ENCODE measurements at places on chromosomes 16 and 17.

- DNase-seq, result no peak
These were observed 34.5 kb upstream of the TNRC6A start for GRCh38 chr16:24694931-24695330.

- no peak for DNase-seq
These were observed 1.4 kb downstream of the RAPGEFL1 start for GRCh38 chr17:40178660-40179059.

GRCh38 chr16:46850619-46851555 is 19.9 kb upstream of the C16orf87 start:
- DNase-seq, result no peak

DNA sequence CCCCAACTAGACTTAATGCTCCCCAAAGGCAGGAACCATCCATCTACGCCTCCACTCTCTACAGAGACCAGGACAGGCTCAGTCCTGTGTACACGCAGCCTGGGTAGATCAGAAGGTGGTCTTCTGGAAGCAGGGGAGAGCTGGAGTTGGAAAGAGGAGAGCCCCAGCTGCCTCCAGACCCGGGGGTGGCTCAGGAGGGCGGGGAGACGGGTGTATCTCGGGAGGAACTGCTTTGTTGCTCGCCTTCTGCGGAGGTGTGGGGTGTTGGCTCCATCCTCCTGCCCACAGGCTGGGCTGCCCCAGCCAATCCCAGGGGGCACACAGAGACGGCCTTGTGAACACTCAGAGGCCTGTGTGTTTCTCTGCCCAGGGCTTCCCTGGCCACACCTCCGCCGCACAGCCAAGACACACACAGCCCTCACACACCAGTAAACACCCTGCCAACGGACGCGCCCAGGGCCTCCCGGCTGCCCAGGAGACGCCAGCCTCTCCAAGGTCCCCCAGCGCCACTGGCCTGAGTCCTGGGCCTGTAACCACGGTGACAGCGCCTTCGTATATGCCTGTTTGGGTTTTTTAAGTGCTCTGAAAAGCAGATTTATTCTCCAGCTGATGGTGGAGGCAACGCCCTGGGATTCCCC is 143.4 kb upstream of the CDC42EP4 start:
- no peak for DNase-seq

DNA sequence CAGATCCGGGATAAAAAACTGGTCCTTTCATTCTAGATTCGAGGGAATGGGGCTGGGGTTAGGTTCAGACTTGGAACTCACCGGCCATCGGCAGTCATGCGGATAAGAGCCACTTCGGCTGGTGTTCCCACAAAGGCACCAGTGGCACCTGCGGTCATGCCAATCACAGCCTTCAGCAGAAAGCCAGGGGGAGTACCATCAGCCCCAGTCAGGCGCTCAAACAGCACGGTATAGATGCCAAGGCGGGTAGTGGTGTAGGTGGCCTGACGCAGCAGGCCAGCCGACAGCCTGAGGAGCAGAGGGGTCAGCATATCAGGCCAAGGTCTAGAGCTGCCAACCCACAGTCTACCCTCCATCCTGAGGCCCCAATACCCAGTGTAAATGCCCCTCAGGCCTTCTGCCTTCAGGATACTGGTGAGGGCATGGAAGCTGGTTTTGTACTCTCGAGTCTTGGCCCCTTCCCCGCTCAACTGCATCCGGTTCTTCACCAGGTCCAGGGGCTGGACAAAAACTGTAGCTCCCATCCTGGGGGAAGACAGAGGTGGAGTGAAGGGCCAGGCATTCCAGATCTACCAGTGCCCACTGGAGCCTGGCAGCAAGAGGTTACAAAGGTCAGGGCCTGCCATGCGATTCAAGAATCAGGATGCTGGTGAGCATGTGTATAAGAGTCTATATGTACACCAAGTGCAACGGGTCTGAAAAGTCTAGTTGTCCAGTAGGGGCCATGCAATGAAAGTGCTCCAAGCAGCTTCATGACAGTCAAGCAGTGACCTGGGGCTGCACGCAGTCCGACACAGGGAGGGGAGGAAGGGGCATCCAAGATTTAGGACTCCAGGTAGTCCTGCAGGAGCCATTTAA is 929 bp downstream of the SLC25A11 start:
- no peak for DNase-seq

DNA sequence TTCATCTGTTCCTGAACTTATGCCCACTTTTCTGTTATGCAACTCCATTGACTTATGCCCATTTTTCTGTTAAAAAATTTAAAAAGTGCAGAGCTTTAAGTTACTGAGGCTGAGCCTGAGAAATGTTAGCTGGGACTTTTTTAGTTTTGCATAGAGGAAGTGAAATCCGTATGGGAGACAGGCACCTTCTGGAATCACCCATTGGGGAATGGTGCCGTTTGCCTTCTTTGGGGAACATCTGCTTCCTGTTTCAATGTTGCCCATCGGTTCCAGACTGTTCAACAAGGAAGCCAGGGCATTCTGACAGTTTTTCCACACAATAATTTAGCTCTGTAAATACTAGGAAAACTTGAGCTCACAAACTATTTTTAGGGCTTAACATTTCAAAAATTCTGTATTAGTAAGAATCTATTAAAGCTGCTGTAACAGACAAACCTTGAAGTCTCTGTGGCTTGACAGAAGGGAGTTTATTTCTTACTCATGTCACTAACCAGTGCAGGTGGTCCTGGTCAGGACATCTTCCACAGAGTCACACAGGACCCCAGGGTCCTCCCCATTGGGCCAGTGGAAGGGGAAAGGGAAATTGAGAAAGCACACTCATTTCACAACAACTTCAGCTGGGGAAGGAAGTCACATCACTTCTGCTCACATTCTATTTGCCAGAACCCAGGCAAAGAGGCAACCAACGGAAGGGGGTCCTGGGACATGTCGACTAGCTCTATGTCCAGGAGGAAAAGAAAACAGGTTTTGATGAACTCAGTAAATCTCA is 17.2 kb downstream of the PRKCB start:
- DNase-seq, result no peak

DNA sequence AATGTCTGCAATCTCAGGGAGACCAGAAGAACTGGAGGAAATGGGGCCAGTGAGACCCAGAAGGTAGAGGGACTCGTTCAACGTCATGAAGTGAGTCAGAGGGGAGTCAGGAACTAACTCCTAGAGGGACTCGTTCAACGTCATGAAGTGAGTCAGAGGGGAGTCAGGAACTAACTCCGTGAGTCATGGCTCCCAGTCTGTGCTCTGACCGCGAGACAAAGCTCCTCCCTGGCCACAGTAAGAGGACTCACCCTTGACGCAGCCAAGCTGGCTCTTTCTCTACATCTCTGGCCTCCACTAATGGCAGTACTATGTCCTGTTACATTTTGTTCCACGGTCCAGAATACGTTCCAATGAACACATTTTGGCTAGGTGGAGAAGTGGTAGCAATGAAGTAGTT is 902.5 kb downstream of the KCNJ2 start:
- no peak for DNase-seq

DNA sequence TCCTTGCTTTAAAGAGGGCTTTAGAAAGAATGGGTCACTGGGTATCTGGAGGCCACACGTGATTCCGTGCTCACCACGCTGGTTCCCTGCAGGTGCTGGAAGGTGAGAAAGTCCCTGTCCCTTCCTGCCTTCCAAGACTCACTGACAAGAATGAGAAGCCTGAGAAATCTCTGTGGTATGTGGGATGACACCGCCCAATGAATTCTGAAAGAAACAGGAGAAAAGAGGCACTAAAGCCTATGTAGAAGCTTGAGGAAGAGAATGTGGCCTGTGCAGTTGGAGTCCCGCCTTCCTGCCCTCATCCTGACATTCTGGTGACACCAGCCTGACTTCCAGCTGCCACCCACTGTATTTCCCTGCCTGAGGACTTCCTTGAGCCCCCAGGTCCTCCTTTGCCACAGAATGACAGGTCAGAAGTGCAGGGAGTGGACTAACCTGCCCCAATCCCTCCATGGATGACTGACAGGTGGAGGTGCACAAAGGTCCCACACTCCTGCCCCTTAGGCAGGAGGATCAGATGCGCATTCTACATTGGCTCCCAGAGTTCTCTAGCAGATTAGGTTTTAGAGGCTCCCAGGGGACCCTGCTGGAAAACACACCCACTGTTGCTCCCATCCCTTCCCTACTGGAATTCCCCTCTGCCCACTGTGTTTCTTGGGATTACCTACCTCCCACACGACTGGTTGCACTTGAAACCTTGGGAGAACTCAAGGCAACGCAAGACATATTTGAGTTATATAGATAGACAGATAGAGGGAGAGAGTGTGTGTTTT is 38.6 kb upstream of the TENT4B start:
- DNase-seq, result no peak

- no peak for DNase-seq
These were observed 1.1 kb downstream of the SMIM5 start for GRCh38 chr17:75634376-75634740.

DNA sequence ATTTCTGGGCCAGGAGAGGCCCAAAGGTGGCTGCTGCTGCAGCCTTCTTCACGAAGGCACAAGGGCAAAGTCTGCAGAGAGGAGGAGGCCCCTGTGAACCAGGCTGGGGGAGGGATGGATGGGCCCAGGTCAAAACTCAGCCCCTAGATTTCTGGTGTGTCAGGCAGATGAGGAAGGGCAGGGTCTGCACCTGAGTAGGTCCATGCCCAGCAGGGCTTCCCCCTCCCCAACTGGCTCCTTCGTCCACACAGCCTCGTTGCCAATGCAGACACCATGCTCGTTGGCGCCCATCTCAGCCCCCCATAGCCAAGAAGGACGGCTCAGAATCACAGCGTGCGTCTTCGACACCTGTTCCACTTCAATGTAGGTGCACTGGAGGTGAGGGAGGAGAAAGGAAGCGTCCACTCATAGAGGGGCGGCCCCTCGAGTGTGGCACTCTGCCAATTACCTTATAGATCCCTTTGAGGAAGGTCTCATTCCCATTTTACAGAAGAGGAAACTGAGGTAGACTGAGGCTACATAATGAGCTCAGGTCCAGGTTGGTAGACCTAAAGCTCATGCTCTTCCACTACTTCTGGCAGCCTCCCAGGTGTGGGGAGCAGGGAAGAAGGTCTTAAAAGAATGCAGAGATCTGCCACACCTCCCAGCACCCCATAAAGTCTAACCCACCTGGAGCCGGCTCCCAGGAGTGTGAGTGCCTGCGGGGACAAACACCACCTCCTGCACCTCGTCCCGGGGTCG is 902 bp downstream of the SCRN2 start:
- no peak for DNase-seq

GRCh38 chr16:89557690-89558490 is 2.6 kb upstream of the RPL13 start:
- no peak for DNase-seq

GRCh38 chr17:49980703-49981197 is 11.8 kb downstream of the DLX4 start:
- DNase-seq, result no peak

DNA sequence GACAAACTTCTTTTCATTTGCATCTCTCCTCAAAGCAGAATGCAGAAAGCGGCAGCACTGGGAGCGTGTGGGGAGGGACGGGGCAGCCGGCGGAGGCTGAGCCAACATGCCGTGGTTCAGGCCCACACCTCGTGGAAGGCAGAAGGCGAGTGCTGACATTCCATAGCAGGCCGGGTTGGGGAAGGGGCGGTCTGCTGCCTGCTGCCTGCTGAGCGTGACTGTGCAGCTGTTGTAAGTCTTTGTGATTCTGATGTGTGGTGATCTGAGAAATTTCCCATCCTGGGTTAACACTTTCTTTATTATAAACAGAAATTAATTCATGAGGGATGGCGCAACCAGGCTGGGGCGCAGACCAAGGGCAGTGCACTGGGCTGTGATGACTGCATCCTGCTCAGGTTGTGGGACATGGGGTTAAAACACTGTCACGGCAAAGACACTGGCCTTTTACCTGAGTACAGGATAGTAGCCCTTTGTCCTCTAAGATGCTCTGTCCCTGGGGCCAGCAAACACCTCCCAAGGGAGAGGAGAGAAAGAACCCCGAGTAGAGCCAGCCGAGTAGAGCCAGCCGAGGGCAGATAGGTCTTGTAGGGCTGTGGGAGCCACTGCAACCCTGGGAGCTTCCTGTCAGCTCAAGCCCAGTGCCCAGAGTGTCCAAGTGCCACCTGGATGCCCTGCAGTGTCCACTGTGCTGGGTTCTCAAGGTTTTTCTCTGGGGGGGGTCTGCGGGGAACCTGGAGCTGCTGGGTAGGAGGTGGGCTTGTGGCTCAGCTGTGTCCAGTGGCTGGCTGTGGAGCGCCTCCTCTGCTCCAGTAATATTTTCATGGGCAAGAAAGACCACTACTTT is 8.8 kb upstream of the DNASE1 start:
- no peak for DNase-seq

DNA sequence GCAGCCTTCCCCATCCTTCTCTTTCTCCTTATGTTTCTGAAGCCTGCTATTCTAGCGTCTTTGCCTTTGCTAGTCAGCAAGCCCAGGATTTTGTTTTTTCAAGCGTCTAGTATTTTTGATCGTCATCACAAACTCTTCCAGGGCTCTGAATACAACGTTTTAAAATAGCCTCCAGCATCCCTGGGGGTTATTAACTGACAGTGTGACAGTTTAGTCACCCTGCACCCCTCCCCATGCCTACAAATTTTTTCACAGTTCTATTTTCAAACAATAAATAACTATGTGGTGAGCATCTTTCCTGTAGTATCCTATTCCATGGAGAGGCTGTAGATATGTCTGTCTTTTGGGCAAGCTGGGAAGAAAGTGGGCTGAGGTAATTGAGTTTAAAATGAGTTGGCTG is 280.9 kb downstream of the MAP2K4 start:
- DNase-seq, result no peak

DNA sequence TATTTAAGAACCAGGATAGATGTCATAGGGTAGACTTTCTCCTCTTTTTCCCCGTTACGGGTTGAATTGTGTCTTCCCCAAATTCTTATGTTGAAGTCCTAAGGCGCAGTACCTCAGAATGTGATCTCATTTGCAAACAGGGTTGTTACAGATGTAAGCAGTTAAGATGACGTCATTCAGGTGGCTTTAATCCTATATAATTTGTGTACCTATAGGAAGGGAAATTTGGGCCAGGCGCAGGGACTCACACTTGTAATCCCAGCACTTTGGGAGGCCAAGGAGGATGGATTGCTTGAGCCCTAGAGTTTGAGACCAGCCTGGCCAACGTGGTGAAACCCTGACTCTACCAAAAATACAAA is 99.5 kb upstream of the DHX40 start:
- DNase-seq, result no peak

GRCh38 chr17:47895347-47895855 is 635 bp upstream of the SP2 start:
- peak; percentile 27 for DNase-seq

GRCh38 chr16:67053767-67054334 is 24.9 kb downstream of the CBFB start:
- DNase-seq, result no peak

DNA sequence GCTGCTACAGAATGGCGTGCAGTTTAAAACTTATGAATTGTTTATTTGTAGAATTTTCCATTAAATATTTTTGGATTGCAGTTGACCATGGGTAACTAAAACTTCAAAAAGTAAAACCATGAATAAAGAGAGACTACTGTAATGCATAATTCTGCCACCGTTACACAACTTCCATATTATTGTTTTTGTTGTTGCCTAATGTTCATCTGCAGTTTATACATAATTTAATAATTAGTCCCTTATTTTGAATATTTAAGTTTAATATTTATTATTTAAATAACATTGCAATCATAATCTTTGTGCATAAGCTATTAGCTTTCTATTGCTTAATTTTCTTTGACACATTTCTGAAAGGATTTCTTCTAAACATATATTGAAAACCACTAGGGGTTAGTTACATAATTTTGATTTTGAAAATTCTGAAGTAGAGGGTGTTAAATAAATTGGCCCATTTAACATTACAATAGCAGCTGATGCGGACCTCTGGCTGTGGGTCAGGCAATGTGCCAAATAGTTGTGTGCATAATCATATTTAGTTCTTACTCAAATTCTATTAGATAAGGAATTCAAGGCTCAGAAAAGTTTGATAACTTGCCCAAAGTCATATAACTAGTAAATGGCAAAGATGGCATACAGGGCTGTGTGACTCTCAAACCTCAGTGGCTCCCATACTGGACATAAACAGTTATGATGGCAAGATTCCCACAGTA is 31.1 kb downstream of the PPM1E start:
- DNase-seq, result no peak
